ENCODE measurements at places on chromosomes 5 and 9.

DNA sequence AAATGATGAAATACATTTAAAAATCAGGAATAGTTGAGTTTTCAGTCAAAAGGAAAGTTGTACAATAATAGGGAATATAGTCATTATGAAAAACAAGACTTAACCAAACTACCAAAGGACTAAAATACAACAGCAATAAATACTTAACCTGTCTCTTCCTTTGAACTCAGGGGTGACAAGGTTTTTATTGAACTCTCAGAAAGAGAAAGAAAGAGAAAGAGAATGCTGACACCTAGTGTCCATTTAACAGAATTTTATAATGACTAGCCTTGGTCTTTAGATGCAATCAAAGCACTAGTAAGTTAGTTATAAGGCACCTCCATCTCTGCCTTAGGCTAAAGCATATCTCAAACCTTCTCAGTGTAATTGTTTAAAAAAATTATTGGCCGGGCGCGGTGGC, 47.5 kb downstream of the UIMC1 start:
- no peak for DNase-seq
- no peaks in the 10 kb centered on the region for H3K4me1 ChIP-seq
- no peaks in the 10 kb centered on the region for H3K36me3 ChIP-seq
- no peak overlapping the region for H3K27ac ChIP-seq
- no peak overlapping the region for H3K4me3 ChIP-seq

- H3K4me1 ChIP-seq: no peaks in the 10 kb centered on the region
- no peaks in the 10 kb centered on the region for H3K27me3 ChIP-seq
- no peaks in the 10 kb centered on the region for H3K36me3 ChIP-seq
- H3K4me3 ChIP-seq: no peak overlapping the region
- H3K27ac ChIP-seq: no peak overlapping the region
Observed at GRCh38 chr9:3433754-3434153, 92.0 kb downstream of the RFX3 start.

- no peaks in the 10 kb centered on the region for H3K27me3 ChIP-seq
- H3K36me3 ChIP-seq: peaks cover 2% of the 10 kb centered on the region
- no peak overlapping the region for H3K27ac ChIP-seq
- H3K4me3 ChIP-seq: no peak overlapping the region
- no peaks in the 10 kb centered on the region for H3K4me1 ChIP-seq
Observed at GRCh38 chr5:134130239-134130945, 15.9 kb downstream of the TCF7 start.

- no peak for DNase-seq
- H3K4me3 ChIP-seq: no peak overlapping the region
- no peaks in the 10 kb centered on the region for H3K4me1 ChIP-seq
- H3K36me3 ChIP-seq: no peaks in the 10 kb centered on the region
- no peak overlapping the region for H3K27ac ChIP-seq
Observed at GRCh38 chr5:38780945-38781344, 64.9 kb upstream of the OSMR start.

DNA sequence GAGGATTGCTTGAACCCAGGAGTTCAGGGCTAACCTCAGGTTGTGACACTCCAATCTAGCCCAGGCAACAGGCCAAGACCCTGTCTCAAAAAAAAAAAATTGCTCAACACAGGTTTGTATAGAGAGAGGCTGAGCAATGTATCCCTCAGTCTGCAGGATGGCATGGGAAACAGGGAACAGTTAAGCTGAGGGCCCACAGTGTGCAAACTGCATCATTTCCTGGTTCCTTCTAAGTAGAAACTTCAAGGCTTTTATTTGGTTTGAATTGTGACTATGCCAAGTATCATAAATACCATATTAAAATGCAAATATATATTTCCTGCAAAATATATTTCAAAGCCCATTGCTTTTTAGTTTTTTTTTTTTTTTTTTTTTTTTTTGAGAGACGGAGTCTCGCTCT, 13.7 kb upstream of the ROPN1L start:
- no peak overlapping the region for H3K27ac ChIP-seq
- H3K27me3 ChIP-seq: no peaks in the 10 kb centered on the region
- H3K4me1 ChIP-seq: no peaks in the 10 kb centered on the region
- no peak overlapping the region for H3K4me3 ChIP-seq
- no peak for DNase-seq
- H3K36me3 ChIP-seq: peaks cover 5% of the 10 kb centered on the region

- DNase-seq: no peak
- H3K36me3 ChIP-seq: no peaks in the 10 kb centered on the region
- H3K4me3 ChIP-seq: no peak overlapping the region
- no peaks in the 10 kb centered on the region for H3K27me3 ChIP-seq
Observed at GRCh38 chr5:37492778-37493555, 113.8 kb downstream of the WDR70 start.

- no peak overlapping the region for H3K4me3 ChIP-seq
- no peaks in the 10 kb centered on the region for H3K36me3 ChIP-seq
- H3K27ac ChIP-seq: no peak overlapping the region
- no peaks in the 10 kb centered on the region for H3K4me1 ChIP-seq
Observed at GRCh38 chr5:110884005-110884404, 145.2 kb downstream of the SLC25A46 start.

DNA sequence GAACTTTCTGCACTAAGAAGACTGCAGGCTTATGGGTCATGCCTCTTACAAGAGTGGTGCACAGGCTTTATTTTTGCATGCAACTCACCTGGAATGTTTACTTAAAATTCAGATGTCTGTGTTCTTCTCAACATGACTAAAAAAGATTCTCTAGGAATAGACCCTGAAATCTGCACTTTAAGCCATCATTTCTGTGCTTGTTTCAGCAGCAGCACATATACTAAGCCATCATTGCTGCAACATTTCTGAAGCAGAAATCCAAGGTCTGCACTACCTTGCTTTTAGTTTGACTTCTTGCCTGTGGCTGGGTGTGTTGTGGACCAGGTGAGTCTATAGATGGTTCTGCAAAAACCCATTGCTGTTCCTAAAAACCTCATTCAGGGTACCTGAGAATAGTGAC, 156.8 kb downstream of the CEP120 start:
- no peak overlapping the region for H3K27ac ChIP-seq
- no peak for DNase-seq
- H3K4me3 ChIP-seq: no peak overlapping the region
- H3K27me3 ChIP-seq: no peaks in the 10 kb centered on the region
- H3K36me3 ChIP-seq: no peaks in the 10 kb centered on the region

DNA sequence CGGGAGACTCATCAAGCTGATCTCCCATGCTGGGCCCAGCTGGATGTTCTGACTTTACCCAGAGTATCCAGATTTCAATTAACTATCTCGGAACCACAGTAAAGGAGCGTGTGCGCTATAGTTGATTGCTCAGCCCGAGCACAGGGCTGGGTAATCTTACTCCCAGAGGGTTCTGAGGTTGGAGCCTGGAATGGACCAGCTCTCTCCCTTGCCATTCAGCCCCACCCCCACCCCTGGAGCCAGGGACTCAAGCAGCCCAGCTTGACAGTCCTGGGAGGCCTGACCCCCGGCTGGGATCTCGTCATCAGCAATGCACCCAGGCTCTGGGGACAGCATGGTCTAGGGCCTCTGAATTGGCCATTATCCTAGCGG, 23.7 kb upstream of the PTGES start:
- peaks cover 2% of the 10 kb centered on the region for H3K4me1 ChIP-seq
- no peak overlapping the region for H3K4me3 ChIP-seq
- DNase-seq: no peak
- no peaks in the 10 kb centered on the region for H3K36me3 ChIP-seq
- no peaks in the 10 kb centered on the region for H3K27me3 ChIP-seq
- H3K27ac ChIP-seq: no peak overlapping the region

GRCh38 chr5:107342371-107342770, 328.4 kb downstream of the EFNA5 start:
- no peaks in the 10 kb centered on the region for H3K4me1 ChIP-seq
- no peak overlapping the region for H3K4me3 ChIP-seq
- H3K27me3 ChIP-seq: no peaks in the 10 kb centered on the region
- no peak overlapping the region for H3K27ac ChIP-seq
- H3K36me3 ChIP-seq: no peaks in the 10 kb centered on the region

DNA sequence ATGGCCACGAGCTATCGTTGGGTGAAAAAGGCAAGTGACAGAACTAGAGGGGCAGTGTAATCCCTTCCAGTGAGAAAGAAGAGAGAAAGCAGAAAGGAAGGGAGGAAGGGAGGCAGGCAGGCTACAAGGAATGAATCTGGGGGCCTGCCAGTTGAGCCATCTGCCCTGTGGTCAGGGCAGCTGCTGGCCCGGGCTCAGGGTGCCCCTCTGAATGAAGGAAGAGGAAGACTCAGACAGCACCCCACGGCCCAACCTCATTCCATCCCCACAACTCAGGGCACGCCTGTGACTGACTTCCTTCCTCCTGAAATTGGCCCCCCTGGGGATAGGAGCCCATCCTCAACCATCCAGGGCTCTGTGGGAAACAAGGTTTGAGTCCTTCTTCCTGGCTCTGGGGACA, 20.3 kb upstream of the FLT4 start:
- no peak overlapping the region for H3K4me3 ChIP-seq
- H3K36me3 ChIP-seq: no peaks in the 10 kb centered on the region
- no peak overlapping the region for H3K27ac ChIP-seq
- H3K4me1 ChIP-seq: peaks cover 2% of the 10 kb centered on the region
- no peak for DNase-seq

DNA sequence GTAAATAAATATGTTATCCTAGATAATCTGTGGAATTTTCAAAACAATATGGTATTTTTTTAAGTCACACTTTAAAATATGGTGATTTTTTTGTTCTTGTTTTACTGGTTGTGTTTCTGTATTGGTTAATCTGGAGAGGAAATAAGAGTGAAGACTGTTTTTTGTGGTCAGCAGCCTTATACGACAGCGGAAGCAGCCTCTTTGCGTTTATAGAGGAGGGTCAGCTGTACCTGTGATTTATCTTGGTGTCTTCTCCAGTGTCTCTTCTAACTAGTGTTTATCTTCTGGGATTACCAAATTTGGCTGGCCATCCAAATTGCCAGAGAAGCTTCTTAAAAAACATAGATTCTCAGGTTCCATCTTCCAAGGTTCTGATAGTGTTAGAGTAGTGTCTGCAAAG, 58.7 kb downstream of the ICE1 start:
- no peak for DNase-seq
- H3K27me3 ChIP-seq: no peaks in the 10 kb centered on the region
- peaks cover 3% of the 10 kb centered on the region for H3K36me3 ChIP-seq
- no peak overlapping the region for H3K4me3 ChIP-seq

DNA sequence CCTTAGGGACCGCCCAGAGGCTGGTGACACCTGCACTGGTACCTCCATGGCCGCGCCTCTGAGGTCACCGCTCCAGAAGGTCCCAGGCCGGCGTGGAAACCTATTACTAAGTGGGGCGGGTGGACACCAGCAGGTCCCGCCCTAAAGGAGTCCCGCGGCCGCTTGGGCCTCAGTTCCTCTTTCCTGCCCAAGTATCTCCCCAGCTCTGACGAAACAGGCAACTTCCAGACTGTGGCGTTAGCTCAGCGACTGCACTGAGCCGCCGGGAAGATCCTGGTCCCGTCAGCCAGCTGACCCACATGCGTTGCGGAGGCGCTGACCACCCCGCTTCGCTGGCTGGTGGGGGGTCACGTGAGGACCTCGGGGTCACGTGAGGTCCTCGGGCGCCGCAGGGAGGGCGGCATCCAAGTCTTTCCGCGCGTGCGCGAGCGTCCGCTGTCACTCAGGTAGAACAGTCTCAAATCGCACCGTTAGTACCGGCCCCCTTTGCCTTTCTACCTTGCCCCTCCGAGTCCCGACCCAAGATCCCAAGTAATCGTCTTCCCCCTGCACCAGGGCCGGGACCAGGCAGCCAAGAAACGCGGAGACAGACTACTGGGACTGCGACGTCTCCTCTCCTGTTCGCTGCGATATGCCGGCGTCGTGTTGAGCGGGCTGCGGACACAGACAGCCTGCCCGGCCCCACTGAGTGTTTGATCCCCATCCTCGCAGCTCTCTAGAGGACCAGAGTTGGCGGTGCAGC, 53.7 kb upstream of the KDM4C start:
- H3K4me3 ChIP-seq: peak overlapping the region; percentile 41
- no peak overlapping the region for H3K27ac ChIP-seq
- no peaks in the 10 kb centered on the region for H3K27me3 ChIP-seq
- no peaks in the 10 kb centered on the region for H3K36me3 ChIP-seq

DNA sequence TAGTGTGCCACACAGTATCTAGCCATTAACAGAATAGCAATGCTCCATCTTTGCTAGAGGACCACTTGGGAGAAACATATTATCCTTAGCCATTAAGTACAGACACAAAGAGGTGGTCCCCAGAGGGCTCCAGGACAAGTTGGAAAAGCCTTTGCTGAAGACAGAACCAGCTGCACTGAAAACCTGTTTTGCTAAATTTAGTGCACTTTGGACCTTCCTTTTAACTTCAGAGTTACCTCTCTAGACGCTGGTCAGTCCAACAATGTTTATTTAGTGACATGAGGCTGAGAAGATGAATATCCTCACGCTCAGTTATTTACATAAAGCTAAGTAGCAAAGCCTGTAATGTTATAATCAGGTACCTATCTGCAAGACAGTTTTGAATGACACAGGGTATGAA, 265.0 kb upstream of the ZNF608 start:
- H3K4me1 ChIP-seq: no peaks in the 10 kb centered on the region
- no peaks in the 10 kb centered on the region for H3K27me3 ChIP-seq
- no peak overlapping the region for H3K27ac ChIP-seq
- H3K36me3 ChIP-seq: no peaks in the 10 kb centered on the region
- H3K4me3 ChIP-seq: no peak overlapping the region

GRCh38 chr5:71884926-71885325, 165.9 kb downstream of the CARTPT start:
- no peak overlapping the region for H3K4me3 ChIP-seq
- H3K36me3 ChIP-seq: no peaks in the 10 kb centered on the region
- H3K27me3 ChIP-seq: no peaks in the 10 kb centered on the region
- no peak for DNase-seq

DNA sequence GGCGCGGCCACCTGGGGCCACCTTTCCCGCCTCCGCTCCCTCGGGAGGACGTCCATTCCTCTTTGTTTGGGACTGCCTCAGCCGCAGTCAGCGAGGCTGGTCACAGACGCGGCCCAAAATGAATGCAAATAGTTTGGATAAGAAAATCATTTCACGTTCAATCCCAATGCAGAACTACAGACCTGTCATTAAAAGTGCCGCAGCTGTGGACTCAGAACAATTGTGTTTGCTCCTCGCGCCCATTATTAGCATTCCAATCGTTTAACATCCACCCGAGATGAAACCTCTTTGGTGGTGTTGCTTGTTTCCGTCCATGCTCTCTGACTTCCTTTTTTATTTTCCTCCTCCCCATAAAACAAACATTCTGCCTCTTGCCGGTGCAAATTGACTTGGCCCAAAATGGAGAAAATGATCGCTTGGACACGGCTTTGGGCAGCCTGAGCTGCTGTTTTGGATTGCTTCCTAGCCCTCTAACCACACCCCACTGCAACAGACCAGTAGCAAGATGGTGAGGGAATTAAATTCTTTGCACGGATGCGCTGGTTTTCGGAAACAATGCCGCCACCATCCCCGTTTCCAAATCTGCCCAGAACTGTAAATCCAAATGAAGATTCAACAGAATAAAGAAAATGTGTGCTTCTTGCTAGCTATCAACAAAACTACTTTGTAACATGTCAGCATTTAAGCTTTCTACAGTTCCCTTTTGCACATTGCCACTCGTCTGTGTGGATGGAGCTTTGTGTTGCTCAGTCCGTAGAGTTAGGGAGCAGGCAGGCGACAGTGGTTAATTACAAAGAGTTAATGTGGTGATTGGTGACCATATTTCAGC, 784 bp downstream of the NLN start:
- H3K27ac ChIP-seq: no peak overlapping the region
- H3K4me3 ChIP-seq: peak overlapping the region; percentile 72
- H3K27me3 ChIP-seq: no peaks in the 10 kb centered on the region
- DNase-seq: no peak

- H3K4me3 ChIP-seq: no peak overlapping the region
- no peaks in the 10 kb centered on the region for H3K4me1 ChIP-seq
- H3K36me3 ChIP-seq: no peaks in the 10 kb centered on the region
- peak; percentile 48 for DNase-seq
Observed at GRCh38 chr5:147822686-147823491, 8.6 kb downstream of the SPINK1 start.

All from iPS DF 6.9 (cell line).